ENCODE measurements at places on chromosomes 11 and 22. TPM values are rescaled to one million over a fixed set of nuclear protein-coding genes. Genes with fewer than 3 reads are reported as not detected.

DNA sequence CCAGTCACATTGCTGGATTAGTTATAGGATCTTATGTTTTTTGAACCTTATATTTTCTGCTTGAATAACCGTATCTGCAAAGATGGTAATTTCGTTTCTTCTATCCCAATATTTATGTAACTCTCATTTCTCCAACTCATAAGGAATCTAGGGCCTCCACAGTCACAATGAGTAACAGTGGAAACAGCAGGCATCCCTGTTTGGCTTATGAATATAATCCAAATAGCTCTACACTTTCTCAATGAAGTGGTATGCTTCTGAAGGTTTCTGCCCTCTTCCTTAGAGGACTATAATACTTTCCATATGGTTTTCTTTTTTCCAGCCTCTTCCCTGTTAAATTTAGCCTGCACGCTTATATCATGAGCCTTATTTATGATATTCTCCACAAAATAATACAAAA is 16.5 kb downstream of the ATP6V1E1 start:
- no peak for DNase-seq

GRCh38 chr11:74072721-74073120 is 63.8 kb upstream of the UCP3 start:
- DNase-seq: no peak

DNA sequence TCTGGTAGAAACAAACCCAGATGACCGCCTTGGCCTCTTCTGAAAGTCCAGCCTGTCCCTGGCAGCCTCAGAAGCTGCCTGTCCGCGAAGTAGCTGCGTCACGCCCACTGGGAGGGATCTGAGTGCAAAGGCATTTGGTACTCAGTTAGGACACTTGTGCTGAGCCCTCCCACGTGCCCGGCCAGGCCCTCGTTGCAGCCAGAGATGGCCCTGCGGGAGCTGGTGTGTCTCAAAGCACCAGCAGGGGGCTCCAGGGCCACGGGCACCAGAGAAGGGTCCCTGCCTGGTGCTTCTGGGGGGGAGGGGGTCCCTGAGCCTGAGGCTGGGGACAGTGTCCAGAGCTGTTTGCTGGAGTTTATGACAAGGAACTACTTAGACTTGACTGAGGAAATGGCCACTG is 5.8 kb downstream of the SELENOO start:
- DNase-seq: no peak

- DNase-seq: no peak
Observed at GRCh38 chr11:12686246-12687060, 12.2 kb downstream of the TEAD1 start.

GRCh38 chr11:99505316-99505715 is 484.6 kb downstream of the CNTN5 start:
- DNase-seq: no peak

DNA sequence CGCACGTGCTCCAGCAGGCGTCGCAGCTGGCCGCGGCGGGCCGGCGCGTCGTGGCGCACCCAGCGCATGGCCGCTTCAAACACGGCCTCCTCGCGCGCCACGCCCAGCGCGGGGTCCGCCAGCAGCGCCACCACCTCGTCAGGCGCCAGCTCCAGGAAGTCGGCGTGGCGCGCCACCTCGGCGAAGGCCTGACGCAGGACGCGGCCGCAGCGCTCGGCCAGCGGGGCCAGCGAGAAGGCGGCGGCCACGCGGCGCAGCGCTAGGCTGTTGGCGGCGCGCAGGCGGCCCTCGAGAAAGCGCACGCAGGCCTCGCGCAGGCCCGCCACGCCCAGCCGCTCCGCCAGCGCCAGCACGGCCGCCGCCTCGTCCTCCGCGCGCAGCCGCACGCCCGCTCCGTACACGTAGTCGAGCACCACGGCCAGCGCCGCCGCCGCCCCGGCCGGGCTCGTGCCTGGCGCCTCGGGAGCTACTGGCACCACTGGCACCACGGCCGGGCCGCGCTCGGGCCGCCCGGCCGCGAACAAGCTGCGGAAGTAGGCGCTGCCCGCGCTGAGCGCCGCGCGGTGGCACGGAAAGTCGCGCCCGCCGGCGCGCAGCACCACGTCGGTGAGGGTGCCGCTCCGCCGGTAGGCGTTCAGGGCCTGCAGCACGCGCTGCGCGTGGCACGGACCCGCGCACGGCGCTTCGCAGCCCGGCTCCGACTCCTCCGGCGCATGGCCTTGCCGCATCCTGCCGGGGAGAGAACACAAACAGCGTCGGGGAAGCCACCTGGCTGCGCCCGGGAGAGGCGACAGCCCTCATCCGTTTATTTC is 2.9 kb downstream of the KLHL35 start:
- DNase-seq: peak; percentile 44

- DNase-seq: peak; percentile 26
Observed at GRCh38 chr11:40293655-40294348, 1165.7 kb downstream of the LRRC4C start.

DNA sequence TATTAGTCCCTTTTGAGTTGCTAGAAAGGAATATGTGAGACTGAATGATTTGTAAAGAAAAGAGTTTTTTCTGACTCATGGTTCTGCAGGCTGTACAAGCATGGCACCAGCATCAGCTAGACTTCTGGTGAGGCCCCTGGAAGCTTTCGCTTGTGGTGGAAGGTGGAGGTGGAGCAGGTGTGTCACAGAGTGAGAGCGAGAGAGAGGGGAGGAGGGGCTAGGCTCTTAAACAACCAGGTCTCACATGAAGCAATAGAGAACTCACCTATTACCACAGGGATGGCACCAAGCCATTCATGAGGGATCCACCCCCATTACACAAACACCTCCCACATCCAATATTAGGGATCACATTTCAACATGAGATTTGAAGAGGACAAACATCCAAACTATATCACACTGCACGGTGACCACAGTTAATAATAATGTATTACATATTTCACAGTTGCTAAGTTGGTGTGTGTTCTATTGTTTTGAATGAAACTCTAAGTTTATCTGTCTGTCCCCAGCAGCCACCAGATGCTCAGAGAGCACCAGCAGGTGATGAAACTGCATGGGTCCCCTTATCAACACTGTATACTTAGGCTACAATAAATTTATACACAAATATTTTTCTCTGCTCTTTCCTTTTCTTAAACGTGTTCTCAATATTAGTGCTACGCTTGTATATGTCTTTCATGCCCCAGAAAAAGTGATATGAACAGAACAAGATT is 14.1 kb downstream of the ZFP91 start:
- no peak for DNase-seq

DNA sequence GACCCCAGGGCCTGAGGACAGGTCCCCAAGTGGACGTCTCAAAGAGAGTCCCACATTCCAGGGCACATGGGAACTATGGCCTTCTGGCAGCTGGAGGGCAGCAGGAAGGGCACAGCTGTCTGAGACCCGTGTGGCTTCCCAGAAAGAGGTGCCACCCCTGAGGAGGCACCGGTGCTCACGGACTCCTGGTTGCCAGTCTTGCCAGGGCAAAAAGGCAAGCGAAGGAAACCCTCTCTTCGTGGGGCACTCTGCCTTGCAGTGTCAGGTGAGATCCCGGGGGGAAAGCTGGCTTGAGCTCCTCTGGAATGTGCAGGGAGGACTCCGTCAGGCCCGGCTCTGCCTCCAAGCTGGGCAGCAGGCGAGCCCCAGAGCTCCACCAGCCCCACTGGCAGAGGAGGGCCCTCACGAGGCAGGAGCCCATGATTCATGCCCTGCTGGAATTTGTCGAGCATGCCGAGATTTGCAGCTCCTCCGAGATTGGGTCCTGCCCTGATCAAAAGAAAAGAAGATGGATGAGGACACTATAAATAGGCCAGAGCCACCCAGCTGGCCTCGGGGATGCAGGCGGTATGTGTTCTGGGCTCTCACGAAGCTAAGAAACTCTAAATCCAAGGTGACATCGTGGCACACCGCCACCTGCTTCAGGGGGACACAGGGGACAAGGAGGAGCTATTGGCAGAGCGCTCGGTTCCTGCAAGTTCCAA is 9.9 kb upstream of the CELSR1 start:
- DNase-seq: no peak

- DNase-seq: peak; percentile 91
Observed at GRCh38 chr22:50529897-50530579, at the start of gene TYMP. TYMP (minus strand) TSS chr22:50530012; CDS start chr22:50529709, 303 bp downstream.

The TNNT3 gene
- not detected for polyA plus RNA-seq

The MYBPC3 gene
- not detected for polyA plus RNA-seq

The CD3G gene
- polyA plus RNA-seq: not detected

The CDC42EP2 gene
- polyA plus RNA-seq: 5.4 TPM

The VWA5A gene
- polyA plus RNA-seq: 11.2 TPM

The B4GALNT4 gene
- polyA plus RNA-seq: not detected

The FIBIN gene
- not detected for polyA plus RNA-seq

The SMIM38 gene
- 0.05 TPM for polyA plus RNA-seq
